CD4-positive, CD25-positive, alpha-beta regulatory T cell (primary cell): ENCODE measurements at places on chromosomes 3 and 15.

- no peak for DNase-seq
Measured at GRCh38 chr3:132231633-132232032, 85.6 kb upstream of the ACP3 start.

GRCh38 chr15:57235873-57236272, 140.4 kb upstream of the CGNL1 start:
- no peak for DNase-seq

- no peak for DNase-seq
Measured at GRCh38 chr3:175486255-175486654, 627.1 kb downstream of the NAALADL2 start.

GRCh38 chr3:152097770-152098169, 171.0 kb upstream of the MBNL1 start:
- no peak for DNase-seq

- no peak for DNase-seq
Measured at GRCh38 chr3:180646187-180646790, 33.0 kb downstream of the CCDC39 start.

DNA sequence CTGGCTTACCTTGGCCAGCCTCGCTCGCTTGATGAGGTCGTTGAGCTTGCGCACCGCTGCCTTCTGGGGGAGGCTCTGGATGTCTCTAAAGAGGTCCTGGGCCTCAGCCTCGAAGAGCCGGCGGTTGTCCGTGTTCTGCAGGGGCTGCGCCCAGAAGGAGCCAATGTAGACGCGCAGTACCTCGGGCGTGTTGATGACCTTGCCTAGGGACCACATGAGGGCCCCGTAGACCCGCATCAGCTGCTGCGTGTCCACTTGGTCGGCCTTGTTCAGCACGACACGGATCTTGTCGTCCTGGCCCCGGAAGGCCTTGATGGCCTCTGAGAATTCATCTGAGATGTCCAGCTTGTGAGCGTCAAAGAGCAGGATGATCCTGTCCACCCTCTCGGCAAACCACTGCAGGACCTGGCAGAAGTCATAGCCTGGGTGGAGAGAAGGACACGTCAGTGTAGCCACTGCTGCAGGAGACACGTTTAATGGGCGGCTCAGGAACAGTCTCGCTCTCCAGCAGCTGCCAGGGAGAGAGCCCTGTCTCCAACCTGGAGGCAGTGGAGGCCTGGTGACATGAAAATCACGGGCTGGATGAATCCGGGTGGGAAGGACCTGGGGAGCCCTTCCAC, 25.5 kb upstream of the SPTBN5 start:
- DNase-seq = no peak

DNA sequence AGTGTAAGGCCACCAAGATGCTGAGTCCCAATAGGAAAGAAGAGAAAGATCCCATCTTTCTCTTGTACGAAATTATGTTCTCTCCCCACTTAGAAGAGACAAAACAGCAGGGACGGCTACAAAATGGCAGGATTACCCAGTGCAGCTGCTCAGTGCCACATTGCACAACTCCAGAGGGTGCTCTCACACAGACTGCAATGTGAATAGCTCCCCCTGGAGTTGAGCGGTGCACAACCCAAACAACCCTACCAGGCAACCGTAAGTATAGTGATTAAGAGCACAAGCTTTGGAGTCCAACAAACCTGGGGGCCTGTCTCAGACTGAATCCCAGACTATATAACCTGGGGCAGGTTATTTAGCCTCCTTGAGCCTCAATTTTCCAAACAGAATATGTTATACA, 3.1 kb upstream of the BHLHE40 start:
- DNase-seq = no peak

DNA sequence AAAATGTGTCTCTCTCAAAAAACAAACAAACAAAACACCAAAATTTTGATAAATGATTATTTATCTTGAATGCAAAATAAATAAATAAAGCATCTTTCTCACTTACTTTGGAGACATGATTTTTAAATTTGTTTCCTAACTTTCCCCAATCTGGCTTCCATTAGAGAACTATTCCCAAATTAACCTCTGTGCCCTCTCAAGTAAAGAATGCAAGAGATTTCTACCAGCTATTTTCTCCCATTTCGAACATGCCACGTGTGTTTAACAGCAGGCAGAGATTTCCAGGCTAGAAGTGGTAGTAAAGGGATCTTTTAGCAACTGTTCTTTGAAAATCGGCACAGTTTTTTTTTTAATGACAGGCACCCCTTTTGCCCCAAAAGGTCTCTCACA, 269.1 kb downstream of the SHQ1 start:
- DNase-seq = no peak

DNA sequence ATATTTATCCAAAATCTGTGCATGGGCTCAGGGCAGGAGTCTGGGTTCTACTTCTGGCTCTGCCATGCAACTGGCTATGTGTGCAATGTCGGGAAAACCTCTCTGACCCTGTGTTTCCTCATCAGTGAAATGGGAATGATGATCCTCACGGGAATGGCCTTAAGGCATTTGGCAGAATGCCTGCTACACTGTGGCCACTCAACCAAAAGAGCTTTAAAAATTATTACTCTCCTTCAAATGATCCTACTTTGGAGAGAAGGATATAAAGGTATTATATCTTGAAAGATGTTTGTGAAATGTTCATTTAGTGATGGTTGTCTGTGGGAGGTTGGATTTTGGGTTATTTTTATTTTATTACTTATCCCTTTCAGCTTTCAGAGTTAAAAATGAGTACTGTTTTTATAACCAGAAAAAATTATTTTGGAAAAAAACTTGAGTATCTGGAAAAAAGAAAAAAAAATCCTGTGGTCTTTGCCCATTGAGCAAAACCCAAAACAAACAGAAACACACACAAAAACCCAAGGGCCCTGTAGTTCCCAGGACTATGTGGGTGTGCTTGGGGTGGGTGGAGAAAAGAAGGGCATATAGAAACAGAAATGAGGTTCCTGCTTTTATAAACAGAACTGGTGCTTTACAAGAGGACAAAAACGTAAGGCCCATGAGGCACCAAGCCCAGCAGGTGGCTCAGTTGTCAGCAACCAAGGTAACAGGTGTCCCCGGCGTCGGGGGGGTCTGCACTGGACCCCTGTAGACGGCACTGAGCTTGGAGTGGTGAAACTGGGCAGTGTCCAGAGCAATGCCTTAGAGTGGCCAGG, 22.0 kb downstream of the RGMA start:
- no peak for DNase-seq

DNA sequence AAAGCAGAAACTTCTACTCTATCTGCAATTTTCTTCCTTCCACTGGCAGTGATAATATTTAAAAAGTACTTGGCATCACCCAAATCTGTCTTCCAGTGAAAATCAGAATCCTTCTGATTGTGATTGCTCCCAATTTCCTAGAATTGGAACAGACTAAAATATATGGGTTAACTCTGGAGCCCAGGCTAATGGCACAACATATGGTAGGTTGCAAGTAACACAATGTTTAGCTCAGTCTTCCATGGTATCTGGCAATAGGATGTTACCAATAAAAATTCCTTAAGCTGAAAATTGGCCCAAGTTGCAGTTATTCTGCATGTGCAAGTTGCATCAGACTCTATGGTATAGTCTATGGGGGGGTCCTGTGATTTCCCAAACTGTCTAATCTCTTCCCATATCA, 273.5 kb upstream of the ADAMTS9 start:
- no peak for DNase-seq

GRCh38 chr3:162525066-162525742, 1028.6 kb downstream of the OTOL1 start:
- DNase-seq = no peak

- no peak for DNase-seq
Measured at GRCh38 chr3:164730815-164731360, 347.4 kb downstream of the SI start.

DNA sequence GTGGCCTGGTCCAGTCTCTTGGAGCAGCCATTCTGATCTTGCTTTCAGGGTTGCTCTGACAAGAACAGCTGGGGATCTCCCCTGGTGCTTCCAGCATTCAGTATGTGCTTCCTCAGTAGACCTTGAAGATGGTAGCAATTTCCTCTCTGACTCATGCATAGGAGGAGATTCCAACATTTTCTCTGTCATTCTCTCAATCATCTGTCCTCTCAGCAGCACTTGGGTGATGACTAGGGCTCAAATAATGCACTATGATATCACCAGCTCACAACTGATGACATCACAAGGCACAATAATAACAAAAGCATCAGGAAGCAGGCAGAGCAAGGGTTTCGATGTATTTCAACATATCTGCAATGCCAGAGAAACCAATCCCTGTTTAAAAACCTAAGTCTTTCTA, 52.7 kb downstream of the NFKBIZ start:
- DNase-seq = no peak

GRCh38 chr3:43287500-43287873, 1.1 kb downstream of the SNRK start:
- no peak for DNase-seq

- no peak for DNase-seq
Measured at GRCh38 chr3:8457039-8457438, 44.6 kb upstream of the LMCD1 start.

- DNase-seq = no peak
Measured at GRCh38 chr3:188573956-188574355, 420.0 kb downstream of the LPP start.
